ENCODE measurements at places on chromosomes 5 and 9. TPM values are rescaled to one million over a fixed set of nuclear protein-coding genes. Genes with fewer than 3 reads are reported as not detected.

Gene TRIM36
- total RNA-seq: 0.13 TPM

Gene INSL4
- not detected for total RNA-seq

Gene FOXD4
- total RNA-seq: 0.13 TPM

Gene ADGRV1
- 0.26 TPM for total RNA-seq

Gene PCDHB3
- 0.79 TPM for total RNA-seq

Gene KIF24
- total RNA-seq: 1.2 TPM

Gene IFNB1
- total RNA-seq: not detected

Gene CD14
- total RNA-seq: 4.8 TPM

Gene SLC9A3
- total RNA-seq: 0.86 TPM

Gene NTRK2
- total RNA-seq: 1.0 TPM

Gene FOXD4L5
- total RNA-seq: 0.07 TPM

Gene ZNF474
- 0.26 TPM for total RNA-seq

Gene CER1
- total RNA-seq: not detected

Gene CDC20B
- 0.07 TPM for total RNA-seq

Gene SMIM33
- total RNA-seq: not detected

Gene ORM2
- not detected for total RNA-seq

Gene RUFY1
- 48.3 TPM for total RNA-seq

Gene KIF12
- total RNA-seq: not detected

Gene CHSY3
- total RNA-seq: 41.9 TPM

Gene CD180
- total RNA-seq: not detected

Gene LECT2
- not detected for total RNA-seq

Gene MCIDAS
- total RNA-seq: not detected

Gene TMEM174
- total RNA-seq: not detected

Gene HCN1
- total RNA-seq: 0.03 TPM

Gene PHF24
- 0.10 TPM for total RNA-seq

Gene GRXCR2
- not detected for total RNA-seq

Gene GLRA1
- total RNA-seq: not detected

Gene SLC4A9
- total RNA-seq: 0.07 TPM

Gene TRIO
- total RNA-seq: 329 TPM

Gene SLC6A3
- total RNA-seq: not detected

Gene SLC6A19
- not detected for total RNA-seq

Gene PDE6A
- not detected for total RNA-seq

Gene FAM153A
- total RNA-seq: 0.10 TPM

Gene BTNL3
- not detected for total RNA-seq

Gene GDNF
- 0.13 TPM for total RNA-seq

Gene LRRTM2
- total RNA-seq: 0.63 TPM

Gene BAAT
- total RNA-seq: 0.07 TPM

Gene RGS7BP
- 6.2 TPM for total RNA-seq

Gene IRX1
- 0.86 TPM for total RNA-seq

Gene WNT8A
- not detected for total RNA-seq

Gene TAF11L10
- not detected for total RNA-seq

Gene QSOX2
- total RNA-seq: 15.8 TPM

Gene PDCD1LG2
- total RNA-seq: 22.8 TPM

Gene SPATA31A3
- not detected for total RNA-seq

Gene EIF4EBP3
- 2.6 TPM for total RNA-seq

Gene PCDHA8
- total RNA-seq: 0.07 TPM

Gene PCDHB15
- total RNA-seq: 0.91 TPM

Gene C5
- total RNA-seq: 5.3 TPM

Gene TPRN
- total RNA-seq: 9.5 TPM

Gene TAF11L7
- total RNA-seq: not detected

Measured in smooth muscle cell of the pulmonary artery (primary cell).